ENCODE measurements at places on chromosomes 1 and 21.

- no peak for DNase-seq
Measured at GRCh38 chr1:185914089-185914488, 179.9 kb downstream of the HMCN1 start.

GRCh38 chr1:241810769-241811405 is 37.1 kb upstream of the EXO1 start:
- DNase-seq = no peak

DNA sequence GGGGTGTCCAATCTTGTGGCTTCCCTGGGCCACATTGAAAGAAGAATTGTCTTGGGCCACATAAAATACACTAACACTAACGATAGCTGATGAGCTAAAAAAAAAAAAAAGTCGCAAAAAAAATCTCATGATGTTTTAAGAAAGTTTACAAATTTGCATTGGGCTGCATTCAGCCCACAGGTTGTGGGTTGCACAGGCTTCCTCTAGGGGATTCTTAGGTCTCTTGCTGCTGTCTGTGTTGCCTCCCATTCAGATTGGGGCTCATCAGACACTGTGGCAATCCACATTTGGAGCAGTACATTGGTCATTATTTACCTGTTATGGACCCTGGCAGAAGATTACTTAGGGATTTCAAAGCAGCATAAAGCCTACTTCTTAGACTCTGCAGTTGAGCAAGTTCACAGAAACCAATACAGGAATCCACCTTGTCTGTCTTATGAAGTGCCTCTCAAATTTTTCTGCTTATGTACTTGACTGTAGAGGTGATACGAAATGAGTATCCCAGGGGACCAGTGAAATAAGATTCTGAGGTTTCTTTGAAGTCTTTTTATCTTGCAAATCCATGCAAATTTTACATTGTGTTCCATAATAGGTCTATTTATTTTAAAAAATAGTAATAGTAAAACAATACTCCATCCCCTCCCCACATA is 205.5 kb downstream of the RPS6KC1 start:
- DNase-seq = no peak

- no peak for DNase-seq
Measured at GRCh38 chr1:68344208-68344607, 105.5 kb downstream of the RPE65 start.
